ENCODE measurements at places on chromosomes 4 and X.
A peak's percentile ranks its signal among the peaks of the same experiment; 100 is the strongest.

DNA sequence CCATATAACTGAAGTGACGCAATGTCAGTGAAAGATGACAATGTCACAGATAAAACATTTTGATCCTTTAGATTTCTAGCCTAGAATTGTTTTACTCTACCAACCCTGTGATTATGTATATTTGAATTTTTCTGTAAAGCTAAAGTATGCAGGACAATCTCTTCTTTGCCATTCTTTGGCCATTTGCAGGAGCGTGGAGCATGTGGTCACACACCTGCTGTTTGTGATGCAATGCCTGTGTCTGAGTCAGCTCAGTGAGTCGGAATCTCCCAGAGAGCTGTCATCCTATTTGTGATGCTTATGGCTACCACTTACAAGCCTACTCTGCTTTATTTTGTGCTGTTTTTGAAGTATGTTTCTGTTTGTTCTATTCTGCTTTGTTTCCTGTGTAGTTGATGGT, 214.5 kb downstream of the NAF1 start:
- no peak for DNase-seq

GRCh38 chrX:100747090-100747489, 15.2 kb upstream of the SYTL4 start:
- no peak for DNase-seq

GRCh38 chr4:144666539-144667175, 20.7 kb downstream of the HHIP start:
- DNase-seq, result no peak

DNA sequence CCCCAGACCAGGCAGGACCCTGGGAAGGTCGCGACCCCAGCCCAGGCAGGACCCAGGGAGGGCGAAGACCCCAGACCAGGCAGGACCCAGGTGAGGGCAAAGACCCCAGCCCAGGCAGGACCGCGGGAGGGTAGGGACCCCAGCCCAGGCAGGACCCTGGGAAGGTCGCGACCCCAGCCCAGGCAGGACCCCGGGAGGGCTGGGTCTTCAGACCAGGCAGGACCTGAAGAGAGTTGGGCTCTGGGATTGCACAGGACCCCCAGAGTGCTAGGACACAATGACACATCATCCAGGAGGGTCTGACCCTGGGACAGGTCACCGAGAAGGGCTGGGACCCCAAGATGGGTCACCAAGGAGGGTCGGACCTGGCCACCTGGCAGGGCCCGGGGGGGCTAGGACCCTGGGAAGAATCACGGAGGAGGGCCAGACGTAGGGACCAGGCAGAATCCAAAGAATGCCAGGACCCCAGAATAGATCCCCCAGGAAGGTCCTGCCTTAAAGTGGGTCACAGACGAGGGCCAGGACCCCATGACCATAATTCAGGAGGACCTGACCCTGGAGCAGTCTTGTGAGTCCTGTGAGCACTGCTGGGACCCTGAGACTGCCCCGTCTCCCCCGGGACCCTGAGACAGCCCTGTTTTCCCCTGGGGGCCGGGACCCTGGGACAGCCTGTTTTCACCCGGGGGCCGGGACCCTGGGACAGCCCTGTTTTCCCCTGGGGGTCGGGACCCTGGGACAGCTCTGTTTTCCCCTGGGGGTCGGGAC, 1.4 kb downstream of the PCGF3 start:
- no peak for DNase-seq

DNA sequence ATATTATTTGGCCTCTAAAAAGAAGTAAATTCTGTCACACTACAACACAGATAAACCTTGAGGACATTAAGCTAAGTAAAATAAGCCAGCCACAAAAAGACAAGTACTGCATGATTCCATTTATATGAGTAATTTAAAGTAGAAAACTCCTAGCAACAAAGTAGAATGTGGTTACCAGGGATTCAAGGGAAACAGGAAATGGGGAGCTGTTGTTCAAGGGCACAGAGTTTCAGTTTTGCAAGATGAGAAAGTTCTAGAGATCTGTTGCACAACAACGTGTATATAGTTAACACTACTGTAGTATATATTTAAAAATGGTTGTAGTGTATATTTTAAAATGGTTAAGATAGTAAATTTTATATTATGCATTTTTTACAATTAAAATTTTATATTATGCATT, 25.4 kb downstream of the SEC31A start:
- no peak for DNase-seq

GRCh38 chr4:156686120-156686519, 285.5 kb downstream of the PDGFC start:
- DNase-seq, result peak; percentile 30

- no peak for DNase-seq
Measured at GRCh38 chr4:40193578-40193977, 3.3 kb upstream of the RHOH start.

DNA sequence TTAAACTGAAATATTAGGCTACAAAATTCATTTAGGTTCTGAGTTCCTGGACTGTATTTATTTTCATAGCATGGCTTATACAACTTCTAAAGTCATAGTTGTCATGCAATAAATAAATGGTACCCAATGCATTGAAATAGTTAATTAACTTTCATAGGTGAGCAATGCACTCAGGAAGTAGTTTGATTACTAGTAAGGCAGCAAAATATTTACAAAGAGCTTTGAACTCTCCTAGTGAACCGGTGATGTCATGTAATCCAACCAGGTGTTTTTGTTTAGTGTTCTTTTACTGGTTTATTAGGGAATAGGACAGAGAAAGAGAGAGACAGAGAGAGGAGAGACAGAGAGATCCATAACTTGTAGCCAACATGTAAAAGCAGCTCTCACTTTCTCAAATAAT, 228.6 kb upstream of the CTSO start:
- DNase-seq, result no peak

DNA sequence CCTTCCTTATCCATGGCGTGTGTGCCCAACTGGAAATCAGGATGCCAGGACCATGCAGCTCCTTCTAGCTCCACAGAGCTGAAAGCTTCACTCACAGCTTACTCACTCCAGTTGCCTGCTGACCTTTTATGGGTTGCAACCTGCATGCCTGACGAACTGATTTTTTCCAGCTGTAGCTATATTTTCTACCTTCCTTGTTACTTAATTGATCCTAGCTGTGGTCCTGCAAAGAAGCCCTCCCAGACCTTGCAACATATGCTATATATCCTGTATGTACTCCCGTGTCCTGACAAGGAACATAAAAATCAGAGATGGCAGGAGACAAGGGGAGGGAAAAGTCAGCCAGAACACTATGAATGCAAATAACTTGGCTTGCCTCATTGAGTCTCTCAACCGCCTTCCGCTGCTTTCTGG, 135.3 kb upstream of the LDB2 start:
- no peak for DNase-seq

DNA sequence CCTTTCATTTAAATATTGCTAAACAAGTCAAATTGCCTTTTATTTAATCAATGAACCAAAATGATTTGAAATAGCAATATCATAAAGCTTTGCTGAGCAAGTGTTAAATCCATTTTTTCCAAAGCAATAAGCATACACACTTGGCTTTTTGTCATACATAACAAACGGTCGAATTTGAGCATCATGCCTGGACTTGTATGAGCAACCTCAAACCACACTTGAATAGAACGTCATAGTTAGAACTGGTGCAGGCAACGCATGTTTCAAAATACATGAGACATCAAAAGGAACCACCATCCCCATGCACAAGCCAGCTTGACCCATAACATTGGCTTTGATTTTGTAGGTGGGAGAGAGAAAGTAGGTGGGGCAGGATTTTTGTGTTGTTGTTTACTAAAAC, 812.3 kb upstream of the FRG1 start:
- DNase-seq, result no peak

DNA sequence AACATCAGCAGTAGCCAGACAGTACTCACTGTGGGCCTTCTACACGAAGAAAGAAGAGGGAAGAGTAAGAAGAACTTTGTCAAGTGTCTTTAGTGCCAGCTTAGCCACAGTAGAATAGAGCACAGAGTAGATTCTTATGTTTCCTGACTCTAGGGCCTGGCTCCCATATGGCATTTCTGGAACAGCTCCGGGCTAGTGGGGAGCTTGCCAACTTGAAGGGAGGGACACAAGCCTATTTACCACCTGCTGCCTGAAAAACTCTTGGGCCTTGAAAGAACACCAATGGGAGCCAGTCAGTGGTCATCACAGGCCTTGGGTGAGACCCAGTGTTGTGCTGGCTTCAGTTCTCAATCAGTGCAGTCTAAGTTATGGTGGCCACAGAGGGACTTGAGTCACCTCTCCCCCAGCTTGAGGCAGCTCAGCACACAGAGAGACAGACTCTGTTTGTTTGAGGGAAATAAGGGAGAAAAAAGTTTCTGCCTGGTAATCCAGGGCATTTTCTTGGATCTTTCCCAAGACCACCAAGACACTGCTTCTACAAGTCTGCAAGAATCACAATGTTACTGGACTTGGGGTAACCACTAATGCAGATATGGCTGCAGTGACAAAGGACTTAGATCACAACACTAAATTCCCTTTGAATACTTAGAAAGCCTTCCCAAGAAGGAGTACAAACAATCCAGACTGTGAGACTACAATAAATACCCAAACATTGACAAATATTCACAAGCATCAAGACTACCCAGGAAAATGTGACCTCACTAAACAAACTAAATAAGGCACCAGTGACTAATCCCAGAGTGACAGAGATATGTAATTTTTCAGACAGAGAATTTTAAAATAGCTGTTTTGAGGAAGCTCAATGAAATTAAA, 261.0 kb upstream of the NDST3 start:
- peak; percentile 1 for DNase-seq

GRCh38 chr4:121711263-121712000, 14.7 kb upstream of the ANXA5 start:
- no peak for DNase-seq

GRCh38 chr4:177596991-177597390, 154.8 kb upstream of the AGA start:
- DNase-seq, result no peak

- peak; percentile 59 for DNase-seq
Measured at GRCh38 chrX:38664285-38664684, 102.9 kb downstream of the TSPAN7 start.

GRCh38 chrX:24014388-24015018, 12.5 kb downstream of the KLHL15 start:
- no peak for DNase-seq

DNA sequence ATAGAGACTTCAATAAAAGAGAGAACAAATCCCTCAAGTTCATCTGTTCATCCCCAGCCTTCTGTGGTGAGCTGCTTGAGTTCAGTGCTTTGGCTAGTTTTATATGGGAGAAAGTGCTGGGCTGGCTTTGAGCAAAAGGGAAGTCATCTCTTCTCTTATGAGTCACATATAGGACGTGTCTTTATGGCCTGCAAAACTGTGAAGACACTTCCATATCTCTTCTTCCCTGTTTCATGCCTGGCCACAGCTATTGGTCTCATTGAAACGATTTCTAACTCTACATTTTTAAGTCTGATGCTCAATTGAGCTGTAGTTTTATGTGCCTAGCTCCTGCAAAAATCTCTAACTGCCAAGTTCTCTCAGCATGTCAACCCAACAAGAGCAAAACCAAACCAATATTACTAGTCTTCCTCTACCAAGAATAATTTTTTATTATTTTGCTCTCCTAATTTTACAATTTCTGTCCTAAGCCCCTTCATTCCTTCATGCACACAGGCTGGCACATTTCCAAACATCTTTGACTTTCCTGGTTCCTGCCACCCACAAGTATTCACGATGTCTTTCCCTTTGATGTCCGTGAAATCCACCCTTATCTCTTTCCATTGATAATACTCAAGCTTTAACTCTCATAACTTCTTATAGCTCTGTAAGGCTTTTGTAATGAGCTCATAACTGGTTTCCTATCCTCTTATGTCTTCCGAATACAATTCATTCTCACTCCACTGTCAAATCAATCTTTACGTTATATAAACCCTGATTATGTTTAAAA, 165.3 kb downstream of the BTC start:
- DNase-seq, result no peak

DNA sequence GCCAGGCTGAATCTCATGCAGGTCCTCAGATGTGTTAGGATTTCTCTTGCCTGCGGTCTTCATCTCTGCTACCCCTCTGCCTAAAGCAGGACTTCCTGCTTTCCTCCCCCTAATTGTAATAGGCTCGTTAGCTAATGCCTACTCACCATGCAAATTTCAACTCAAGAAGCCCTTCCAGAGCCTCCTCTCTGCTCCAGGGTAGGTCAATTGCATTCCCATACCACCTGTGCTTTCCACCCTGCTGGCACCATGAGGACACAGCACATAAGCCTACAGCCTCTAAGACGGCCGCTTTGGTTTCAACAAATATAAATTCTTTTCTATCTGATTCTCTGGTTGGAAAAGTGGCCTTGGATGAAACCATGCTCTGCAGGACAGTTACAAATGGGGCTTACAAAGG, 93.9 kb downstream of the QDPR start:
- DNase-seq, result no peak

DNA sequence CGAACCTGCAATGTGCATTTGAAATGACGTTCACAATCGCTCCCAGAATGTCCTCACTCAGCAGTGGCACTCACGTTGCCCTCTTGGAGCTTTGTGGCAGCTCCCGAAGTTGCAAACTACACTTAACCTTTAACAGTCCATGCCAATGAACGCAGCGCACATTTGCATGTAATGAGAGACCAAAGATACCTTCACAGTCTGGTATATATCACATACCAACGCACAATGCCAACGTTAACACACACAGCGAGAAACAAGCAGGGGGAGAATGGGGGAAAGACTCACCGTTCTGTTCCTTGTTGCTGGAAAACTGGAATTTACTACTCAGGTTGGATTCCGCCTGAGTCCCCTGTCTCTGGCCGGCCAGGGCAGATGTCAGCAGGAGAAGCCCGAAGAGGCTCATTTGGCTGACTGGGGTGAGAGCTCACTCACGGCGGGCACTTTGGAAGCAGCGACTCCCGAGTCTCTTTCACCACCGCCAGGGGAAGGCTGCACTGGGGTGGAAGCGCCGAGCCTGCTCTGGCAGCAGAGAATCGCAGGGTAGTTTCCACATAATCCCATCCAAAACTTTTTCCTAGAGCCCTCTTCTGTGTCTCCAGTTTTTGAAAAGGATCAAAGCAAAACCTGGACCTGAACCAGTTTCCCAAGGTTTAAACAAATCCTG, 966 bp downstream of the PDGFC start:
- peak; percentile 22 for DNase-seq

- DNase-seq, result no peak
Measured at GRCh38 chr4:36285784-36286480, 4.5 kb downstream of the DTHD1 start.

DNA sequence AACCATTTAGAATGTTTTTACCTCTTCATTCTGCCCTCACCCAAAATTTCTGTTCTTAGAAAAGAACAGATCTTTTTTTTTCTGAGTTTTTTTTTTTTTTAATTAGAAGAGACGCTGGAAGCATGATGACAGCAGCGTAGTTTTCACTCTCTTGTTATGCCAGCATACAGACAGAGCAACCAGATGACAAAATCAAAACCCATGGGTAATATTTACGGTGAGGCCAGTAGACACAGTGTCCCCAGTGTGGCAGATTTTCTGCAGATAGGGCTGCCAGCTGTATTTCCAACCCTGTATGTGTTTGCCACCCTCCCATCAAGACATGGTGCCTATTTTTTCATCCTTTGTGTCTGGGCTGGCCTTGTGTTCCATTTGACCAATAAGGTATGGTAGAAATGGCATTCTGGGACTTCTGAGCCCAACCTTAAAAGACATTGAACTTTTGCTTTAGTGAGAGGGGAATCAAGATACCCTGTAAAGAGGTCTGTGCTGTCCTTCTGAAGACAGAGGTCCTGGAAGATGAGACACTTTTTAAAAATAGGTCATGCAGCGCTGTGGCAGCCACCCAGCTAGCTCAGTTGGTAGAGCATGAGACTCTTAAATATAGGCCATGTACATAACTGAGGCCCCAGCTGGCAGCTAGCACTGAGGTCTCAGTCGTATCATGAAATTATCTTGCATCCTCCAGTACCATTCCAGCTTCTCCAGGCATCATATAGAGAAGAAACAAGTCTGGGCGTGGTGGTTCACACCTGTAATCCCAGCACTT, 6.7 kb upstream of the ZNF41 start:
- DNase-seq, result no peak

- no peak for DNase-seq
Measured at GRCh38 chr4:124938836-124939235, 226.3 kb upstream of the ANKRD50 start.

Measured in NCI-H524 (cell line).